ENCODE measurements at places on chromosomes 7 and 10. TPM values are rescaled to one million over a fixed set of nuclear protein-coding genes. Genes with fewer than 3 reads are reported as not detected.

ZNF853 gene
- total RNA-seq = 8.3 TPM

NKX2-3 gene
- 4.9 TPM for total RNA-seq

STEAP4 gene
- total RNA-seq = 16.5 TPM

EIF5AL1 gene
- not detected for total RNA-seq

LAMB1 gene
- total RNA-seq = 146 TPM

ANXA8 gene
- total RNA-seq = not detected

CACNB2 gene
- 52.7 TPM for total RNA-seq

PAX4 gene
- total RNA-seq = 0.53 TPM

ADCYAP1R1 gene
- total RNA-seq = 1.4 TPM

TRIL gene
- total RNA-seq = 0.70 TPM

CPED1 gene
- 10.1 TPM for total RNA-seq

EPO gene
- total RNA-seq = not detected

FASTK gene
- 99.0 TPM for total RNA-seq

PODXL gene
- total RNA-seq = 13.5 TPM

ADAM8 gene
- 7.4 TPM for total RNA-seq

NFE2L3 gene
- 10.5 TPM for total RNA-seq

OR6B1 gene
- total RNA-seq = not detected

HOXA3 gene
- 16.3 TPM for total RNA-seq

LIPJ gene
- not detected for total RNA-seq

SCART1 gene
- total RNA-seq = 12.4 TPM
